ENCODE measurements at places on chromosomes 6 and 20.

DNA sequence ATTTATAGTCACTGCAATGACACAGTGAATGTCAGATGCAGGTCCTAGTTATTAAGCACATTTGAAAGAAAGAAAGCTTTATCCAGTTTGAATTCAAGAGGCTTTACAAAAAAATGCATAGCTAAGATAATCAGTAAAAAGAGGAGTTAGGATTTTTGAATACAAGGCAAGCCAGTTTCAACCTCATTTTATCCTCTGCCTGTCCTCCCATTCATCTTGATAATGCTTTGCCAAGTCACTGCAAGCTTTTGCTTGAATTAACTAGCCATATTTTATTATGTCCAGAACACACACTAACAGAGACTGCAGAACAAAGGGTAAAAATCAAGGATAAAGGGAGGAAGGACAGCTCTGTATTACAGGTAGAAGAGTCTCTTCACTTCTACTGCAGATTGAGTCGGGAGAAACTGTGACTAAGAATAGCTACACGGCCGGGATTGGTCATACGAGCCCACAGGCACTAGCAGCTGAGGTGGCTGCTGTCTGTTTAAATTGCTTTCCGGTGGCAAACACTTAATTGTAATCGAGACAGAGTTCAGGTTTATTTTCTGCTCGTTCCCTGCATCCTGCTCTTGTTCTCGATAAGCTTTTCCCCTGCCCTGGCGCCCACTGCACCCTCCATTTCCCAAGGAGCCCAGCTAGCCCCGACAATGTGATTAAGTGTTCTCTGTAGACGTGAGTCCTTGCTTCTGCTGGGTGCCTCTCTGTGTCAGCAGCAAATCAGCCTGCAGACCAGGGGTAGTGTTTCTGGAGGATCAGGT, 30.5 kb upstream of the AKAP12 start:
- no peak for DNase-seq

- DNase-seq = no peak
Observed at GRCh38 chr6:129609635-129610034, 100.3 kb downstream of the ARHGAP18 start.

GRCh38 chr20:19381947-19382346, 169.5 kb downstream of the SLC24A3 start:
- DNase-seq = no peak

GRCh38 chr6:36196113-36196879, at the start of gene BRPF3:
BRPF3 (plus strand) TSS chr6:36196744; CDS start chr6:36200323, 3,579 bp downstream.
- peak; percentile 64 for DNase-seq

GRCh38 chr6:68087399-68088133, 547.5 kb upstream of the ADGRB3 start:
- no peak for DNase-seq

GRCh38 chr20:46683939-46684750, 5.1 kb downstream of the TP53RK start:
- DNase-seq = no peak

DNA sequence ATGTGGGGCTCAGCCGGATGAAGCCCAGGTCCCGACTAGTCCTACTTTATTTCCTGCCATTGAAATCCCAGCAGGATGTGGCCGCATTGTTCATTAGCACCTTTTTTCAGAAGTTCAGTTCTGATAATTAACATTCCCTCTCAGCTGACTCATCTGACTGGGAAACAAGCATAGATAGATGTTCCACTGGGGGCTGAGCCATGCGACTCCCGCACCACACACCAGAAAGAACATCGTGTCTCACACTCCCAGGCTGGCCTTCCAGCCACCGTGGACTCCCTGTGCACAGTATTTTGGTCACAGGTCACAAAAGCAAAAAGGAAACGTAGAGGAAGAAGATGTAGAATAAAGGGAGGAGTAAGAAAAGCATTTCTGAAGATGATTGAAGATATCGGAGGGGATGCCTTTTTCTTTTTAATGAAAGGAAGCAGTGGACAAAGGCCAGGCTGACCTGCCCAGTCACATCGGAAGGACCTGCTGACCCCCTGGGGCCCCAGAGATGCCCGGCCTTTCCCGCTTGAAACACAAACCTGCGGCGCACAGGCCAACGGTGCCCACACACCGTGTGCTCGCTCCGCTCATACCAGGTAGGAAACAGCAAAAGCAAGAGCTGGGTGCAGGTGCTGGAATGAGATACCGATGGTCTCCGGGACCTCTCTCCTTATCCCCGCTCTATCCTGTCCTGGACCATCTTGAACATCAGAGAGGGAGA, 11.8 kb downstream of the RPS6KA2 start:
- no peak for DNase-seq

DNA sequence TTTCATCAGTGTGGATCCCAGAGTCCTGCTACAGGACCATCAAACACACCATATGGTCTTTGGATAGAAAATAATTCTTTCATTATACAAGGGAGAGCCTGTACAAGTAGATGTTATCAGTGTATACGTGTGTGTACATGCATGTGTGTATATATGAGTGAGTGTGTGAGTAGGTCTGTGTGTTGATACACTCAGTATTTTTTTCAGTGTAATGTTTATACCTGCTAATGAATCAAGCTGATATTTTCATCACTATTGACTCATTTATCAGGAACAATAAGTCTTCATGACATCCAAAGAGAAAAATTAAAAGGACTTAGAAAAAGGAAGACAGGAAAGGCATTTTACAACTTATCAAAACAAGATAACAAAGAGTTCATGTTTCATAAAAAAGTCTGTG, 66.5 kb downstream of the EPM2A start:
- no peak for DNase-seq

DNA sequence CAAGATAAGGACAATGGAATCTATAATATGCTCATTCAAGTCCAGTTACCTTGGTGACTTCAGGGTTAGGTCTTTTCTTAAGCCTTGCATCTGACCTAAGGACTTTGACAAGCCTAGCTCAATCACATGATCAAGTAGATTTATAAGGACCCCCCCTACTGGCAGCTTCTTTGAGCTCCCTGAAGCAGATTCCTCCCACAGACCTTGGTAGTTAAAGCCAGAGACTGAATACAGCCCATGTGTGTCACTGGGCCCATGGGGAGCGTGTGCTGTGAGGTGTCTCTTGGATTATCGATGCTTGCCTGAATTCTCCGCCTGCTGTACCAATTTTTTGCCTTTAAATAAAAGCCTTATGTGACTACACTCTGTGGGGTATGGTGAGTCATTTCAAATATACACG, 372.7 kb upstream of the RGS17 start:
- no peak for DNase-seq

DNA sequence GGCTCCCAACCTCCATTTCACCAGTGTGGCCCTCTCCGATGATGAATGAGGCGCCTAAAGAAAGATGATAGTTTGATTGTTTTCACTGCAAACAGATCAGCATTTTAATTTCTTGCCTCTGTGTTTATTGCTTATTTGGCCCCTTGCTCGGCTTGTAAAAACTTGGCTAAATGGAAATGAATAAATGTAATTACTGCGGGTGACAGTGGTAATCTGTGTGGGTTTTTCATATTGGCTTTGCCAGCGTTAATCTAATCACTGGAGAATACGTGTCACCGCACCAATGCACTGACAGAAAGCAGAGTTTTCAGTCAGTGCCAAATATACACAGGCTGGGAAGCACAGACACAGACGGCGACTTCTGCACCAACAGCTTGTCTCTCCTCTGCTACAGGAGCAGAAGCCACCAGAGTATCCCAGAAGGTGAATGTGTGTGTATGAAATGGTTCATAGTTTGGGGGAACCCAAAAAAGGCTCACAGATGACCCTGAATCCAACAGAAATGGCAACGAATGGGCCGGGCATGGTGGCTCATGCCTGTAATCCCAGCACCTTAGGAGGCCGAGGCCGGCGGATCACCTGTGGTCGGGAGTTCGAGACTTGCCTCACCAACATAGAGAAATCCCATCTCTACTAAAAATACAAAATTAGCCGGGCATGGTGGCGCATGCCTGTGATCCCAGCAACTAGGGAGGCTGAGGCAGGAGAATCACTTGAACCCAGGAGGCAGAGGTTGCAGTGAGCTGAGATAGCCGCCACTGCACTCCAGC, 534.0 kb downstream of the PKHD1 start:
- no peak for DNase-seq

DNA sequence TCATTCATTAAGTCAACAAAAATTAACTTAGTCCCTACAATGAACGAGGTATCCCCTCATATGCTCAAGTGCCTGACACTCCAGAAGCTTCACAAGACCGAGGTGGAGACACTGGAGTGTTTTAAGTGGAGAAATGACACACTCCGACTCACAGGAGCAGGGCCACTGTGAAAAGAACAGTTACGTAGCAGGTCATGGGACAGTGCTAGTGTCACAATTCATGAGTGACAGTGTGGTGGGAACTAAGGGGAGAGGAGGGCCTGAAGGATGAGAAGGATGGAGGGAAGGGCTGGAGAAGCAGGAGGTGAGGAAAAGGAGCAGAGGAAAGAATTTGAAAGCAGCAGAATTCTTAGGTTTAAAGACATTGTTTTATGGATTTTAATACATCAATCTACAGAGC, 1.3 kb upstream of the HLA-A start:
- DNase-seq = no peak

- peak; percentile 13 for DNase-seq
Observed at GRCh38 chr6:118768904-118769325, 117.5 kb upstream of the CEP85L start.

DNA sequence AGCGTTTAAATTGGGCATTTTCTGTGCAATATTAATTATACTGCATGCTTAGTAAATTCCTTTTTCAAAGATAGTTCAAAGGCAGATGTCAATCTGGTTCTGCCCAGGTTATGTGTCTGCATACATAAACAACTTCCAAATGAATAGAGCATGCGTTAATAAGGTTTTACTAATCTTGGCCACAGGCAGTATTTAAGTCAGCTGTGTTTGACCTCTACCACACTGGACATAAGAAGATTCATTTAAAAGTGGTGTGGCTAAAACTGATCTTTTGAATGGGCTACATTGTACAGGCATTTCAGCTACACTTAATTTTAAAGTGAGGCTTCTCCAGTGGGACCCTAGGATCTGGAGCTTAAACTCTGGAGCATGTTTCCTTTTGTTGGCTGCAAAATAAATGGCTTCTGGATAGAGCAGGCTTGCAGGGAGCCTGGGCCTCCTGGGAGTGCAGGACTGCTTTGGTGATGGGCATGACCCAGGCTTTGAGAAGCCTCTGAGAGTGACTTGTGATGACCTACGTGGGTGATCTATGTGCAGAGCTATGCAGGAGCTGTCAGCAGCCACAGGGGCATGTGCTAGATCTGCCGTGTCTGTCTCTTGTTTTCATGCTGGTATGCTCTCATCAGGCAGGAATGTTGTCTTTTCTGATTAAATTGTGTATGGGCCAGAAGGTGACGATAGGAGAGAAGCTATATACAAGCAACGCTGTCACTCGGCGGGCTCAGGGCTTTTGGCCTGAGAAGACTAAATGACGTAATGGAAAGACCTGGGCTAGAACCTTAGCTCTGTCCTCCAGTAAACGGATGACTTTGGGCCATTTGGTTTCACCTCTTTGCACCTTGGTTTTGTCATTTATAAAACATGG, 331.2 kb downstream of the QKI start:
- no peak for DNase-seq

GRCh38 chr6:94658929-94659328, 918.4 kb upstream of the MANEA start:
- DNase-seq = no peak

GRCh38 chr6:166952121-166952520, 4.2 kb downstream of the RNASET2 start:
- no peak for DNase-seq

- no peak for DNase-seq
Observed at GRCh38 chr20:24935766-24936525, 13.1 kb upstream of the CST7 start.

- DNase-seq = no peak
Observed at GRCh38 chr6:148620579-148621298, 126.1 kb upstream of the UST start.

DNA sequence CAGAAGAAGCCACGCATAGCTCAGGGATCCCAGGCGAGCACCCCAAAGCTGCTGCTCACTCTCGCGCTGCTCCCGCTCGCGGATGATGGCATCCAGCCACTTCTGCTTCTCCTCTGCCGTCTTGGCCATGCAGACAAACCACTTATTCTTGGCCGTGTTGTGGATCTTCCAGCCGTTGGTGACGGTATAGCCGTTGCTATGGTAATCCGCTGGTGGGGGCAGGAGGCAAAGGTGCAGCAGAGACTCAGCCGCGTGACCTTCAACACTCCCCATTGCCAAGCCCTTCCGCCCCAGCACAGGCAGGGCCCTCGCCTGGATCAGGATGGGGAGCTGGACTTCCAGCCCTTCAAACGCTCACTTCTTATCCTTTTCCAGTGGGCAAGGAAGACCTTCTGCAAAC, 136.9 kb downstream of the PREX1 start:
- no peak for DNase-seq

GRCh38 chr6:117232196-117232595, 33.2 kb upstream of the VGLL2 start:
- no peak for DNase-seq

- no peak for DNase-seq
Observed at GRCh38 chr6:51996296-51996947, 91.0 kb downstream of the PKHD1 start.

- no peak for DNase-seq
Observed at GRCh38 chr20:63232235-63233060, 3.3 kb upstream of the BIRC7 start.

Measured in stimulated activated CD8-positive, alpha-beta memory T cell treated with anti-CD3 and anti-CD28 coated beads, Interleukin-15, amount 100 ng/mL, for 48 hours (primary cell).